ENCODE measurements at places on chromosomes 7 and 10.
A peak's percentile ranks its signal among the peaks of the same experiment; 100 is the strongest.

DNA sequence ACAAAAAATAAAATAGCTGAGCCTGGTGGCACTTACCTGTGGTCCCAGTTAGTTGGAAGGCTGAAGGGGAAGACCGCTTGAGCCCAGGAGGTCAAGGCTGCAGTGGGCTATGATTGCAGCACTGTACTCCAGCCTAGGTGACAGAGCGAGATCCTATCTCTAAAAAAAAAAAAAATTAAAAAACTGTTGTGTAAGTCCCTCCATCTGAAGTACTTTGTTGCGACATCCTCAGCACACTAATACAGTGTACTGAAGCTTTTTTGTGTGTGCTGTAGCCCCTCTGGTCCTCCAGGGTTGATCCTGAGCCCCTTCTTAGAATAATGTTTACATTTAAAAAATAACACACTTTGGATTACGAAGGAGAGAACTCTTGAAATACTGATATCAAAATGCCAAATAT lies 71.3 kb downstream of the PFKFB3 start:
- DNase-seq = no peak

DNA sequence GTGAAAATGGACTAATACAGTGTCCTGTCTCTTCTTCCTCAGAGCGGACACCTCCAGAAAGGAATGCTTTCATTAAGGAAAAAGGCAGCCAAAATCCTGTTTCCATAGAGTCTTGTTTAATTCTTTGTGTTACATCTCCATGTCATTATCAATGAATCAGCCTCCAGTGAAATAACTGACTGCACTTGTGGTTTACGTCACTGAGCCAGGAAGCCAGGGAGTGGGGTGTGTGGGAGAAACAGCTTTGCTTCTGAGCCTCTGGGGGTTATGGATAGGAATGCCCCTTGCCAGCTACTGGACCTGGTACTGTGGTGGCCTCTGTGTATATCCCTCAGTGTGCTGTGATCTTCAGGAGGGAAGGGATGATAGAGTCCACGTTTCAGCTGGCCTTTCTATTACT lies 416.8 kb downstream of the GALNT17 start:
- no peak for DNase-seq

GRCh38 chr7:33888166-33888565 lies 17.2 kb upstream of the BMPER start:
- no peak for DNase-seq

GRCh38 chr7:18064242-18064838 lies 36.7 kb upstream of the PRPS1L1 start:
- DNase-seq = peak; percentile 23

All from stimulated activated CD4-positive, alpha-beta T cell treated with anti-CD3 and anti-CD28 coated beads, Interleukin-2, amount 100 ng/mL, for 48 hours (primary cell).